ENCODE measurements at places on chromosomes 3 and 15.

DNA sequence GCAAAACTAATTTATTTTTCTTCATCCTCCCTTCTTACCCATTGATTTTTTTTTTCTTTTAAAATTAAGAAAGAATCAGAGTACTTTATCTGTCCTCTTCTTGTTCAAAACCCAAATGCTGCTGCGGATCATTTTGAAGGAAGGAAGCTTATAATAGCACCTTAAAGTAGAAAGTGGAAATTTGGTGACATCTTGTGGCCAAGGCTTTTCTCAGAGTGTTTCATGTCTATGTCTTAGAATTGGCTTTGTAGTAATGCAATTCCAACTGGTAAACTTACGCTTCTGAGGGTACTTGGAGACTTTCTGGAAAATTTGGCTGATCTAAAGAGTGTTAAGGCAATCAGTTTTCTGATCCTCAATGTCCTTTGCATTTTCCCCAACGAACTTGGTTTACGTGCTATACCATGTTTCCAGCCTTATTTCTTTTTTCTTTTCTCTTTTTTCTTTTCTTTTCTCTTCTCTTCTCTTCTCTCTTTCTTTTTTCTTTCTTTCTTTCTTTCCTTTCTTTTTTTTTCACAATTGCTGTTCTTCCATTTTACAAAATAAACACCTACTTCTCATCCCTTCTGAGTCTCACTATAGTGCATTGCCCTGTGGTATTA, 30.7 kb downstream of the C3orf38 start:
- DNase-seq, result peak; percentile 26

DNA sequence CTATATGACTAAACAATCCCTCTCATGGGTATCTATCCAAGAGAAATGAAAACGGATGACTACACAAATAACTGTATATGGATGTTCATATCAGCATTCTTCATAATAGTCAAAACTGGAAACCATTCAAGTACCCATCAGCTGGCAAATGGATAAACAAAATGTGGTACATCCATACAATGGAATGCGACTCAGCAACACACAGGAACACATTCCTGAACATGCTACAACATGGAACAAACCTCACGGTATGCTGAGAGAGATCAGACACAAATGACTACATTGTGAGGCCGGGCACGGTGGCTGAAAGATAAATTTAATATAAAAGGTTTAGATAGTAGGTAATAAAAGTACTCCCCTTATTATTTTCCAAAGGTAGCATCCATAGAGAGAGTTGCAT, 42.6 kb downstream of the CCR4 start:
- DNase-seq, result no peak

DNA sequence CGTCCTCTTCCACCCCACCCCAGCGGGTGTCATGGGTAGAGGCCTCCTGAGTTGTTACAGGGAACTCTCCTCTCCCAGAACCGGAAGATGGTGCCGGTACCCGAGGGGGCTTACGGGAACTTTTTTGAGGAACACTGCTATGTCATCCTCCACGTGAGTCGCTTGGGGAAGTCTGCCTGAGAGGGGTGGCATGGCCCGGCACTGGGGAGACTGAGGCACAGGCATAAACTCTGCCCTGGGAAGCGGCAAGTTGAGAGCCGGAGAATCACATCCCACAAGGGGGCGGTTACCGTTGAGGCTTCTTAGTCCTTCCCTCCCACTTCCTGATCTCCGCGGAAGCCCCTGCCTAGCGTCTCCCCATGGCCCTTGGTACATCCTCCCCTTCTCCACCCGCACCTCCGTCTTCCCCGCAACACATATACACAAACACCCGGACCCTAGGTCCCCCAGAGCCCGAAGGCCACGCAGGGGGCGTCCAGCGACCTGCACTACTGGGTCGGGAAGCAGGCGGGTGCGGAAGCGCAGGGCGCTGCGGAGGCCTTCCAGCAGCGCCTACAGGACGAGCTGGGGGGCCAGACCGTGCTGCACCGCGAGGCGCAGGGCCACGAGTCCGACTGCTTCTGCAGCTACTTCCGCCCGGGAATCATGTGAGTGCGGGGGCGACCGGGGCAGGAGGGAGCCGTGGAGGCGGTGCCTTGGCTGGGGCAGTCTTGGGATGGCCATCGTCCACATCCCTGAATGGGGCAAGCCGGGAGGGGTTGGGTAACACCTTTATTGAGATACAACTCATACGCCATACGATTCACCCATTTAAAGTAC, 3.4 kb downstream of the VILL start:
- DNase-seq, result peak; percentile 56

DNA sequence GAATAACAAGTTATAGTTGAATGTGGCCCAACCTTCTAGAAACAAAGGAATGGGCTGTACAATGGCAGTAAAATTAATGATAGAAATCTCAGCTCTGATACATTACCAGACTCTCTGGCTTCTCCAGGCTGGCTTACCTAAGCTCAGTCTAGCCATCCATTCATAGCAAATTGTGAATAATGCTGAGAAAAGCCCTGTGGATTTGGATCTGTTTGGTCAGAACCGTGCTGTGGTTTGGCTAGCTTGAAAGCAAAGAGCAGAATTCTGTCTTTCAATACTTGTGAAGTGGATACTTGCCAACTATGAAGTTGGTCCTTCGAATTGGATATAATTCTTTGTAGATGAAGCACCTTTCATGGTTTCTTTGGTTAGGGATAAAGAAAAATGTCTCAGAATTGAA, 199.1 kb downstream of the EPHA3 start:
- no peak for DNase-seq

DNA sequence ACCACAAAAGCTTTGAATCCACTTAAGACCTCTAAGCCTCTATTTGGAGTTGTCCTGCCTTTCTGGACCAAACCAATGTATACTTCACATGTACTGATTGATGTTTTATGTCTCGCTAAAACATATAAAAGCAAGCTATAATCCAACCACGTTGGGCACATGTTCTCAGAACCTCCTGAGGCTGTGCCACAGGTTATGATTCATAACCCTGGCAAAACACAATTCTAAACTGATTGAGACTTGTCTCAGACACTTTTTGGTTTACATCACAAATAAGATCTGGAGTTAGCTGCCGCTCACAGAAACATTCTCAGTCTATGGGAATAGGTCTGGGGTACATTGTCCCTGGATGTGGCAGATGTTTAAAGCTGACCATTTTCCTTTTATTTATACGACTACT, 53.4 kb upstream of the EPHA6 start:
- DNase-seq, result no peak

- no peak for DNase-seq
These were observed 287.1 kb downstream of the SOX2 start for GRCh38 chr3:181998828-181999227.

- peak; percentile 43 for DNase-seq
These were observed 136.2 kb downstream of the CHDH start for GRCh38 chr3:53709860-53710674.

DNA sequence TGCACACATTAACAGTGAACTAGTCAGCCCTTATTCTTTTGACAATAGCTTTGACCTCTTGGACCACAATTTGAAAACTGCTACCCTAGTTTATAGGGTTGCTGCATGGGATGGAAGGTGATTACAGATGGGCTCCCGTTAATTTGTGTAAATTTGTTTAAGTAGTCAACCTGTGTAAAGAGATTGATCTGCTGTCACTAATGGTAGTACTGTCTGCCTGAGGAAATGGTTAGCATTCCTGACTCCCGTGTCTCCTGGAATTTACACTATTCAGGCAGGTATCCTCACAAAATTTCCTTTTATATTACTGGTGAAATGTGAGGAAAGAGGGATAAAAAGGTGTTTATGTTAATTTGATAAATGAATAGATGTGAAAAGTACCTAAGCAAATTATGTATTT, 15.3 kb upstream of the EBLN2 start:
- no peak for DNase-seq

All from CD4-positive, alpha-beta memory T cell (primary cell).